Activated CD4-positive, alpha-beta T cell treated with anti-CD3 and anti-CD28 coated beads for 24 hours (primary cell): ENCODE measurements at places on chromosomes 6 and 20.

GRCh38 chr6:27970444-27970843 lies 13.4 kb downstream of the OR2B6 start:
- DNase-seq: no peak

DNA sequence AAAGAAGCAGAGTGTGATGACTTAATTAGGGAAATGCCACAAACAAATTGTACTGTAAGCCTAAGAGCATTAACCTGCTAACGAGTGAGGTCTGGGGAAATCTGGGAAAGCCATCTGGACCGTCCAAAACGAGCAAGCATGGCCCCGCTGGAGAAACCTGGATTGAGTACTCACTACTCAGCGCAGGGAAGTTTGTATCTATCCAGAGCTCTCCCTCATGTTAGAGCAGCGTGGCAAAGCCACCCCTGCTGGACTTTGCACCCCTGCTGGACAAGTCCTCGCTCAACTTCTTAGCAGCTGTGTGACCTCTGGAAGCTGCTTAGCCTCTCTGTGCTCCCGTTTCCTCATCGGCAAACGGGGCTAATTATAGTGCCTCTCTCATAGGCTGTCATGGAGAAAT lies 37.3 kb downstream of the PSMG4 start:
- no peak for DNase-seq

GRCh38 chr6:159941286-159942113 lies 27.4 kb upstream of the IGF2R start:
- no peak for DNase-seq

DNA sequence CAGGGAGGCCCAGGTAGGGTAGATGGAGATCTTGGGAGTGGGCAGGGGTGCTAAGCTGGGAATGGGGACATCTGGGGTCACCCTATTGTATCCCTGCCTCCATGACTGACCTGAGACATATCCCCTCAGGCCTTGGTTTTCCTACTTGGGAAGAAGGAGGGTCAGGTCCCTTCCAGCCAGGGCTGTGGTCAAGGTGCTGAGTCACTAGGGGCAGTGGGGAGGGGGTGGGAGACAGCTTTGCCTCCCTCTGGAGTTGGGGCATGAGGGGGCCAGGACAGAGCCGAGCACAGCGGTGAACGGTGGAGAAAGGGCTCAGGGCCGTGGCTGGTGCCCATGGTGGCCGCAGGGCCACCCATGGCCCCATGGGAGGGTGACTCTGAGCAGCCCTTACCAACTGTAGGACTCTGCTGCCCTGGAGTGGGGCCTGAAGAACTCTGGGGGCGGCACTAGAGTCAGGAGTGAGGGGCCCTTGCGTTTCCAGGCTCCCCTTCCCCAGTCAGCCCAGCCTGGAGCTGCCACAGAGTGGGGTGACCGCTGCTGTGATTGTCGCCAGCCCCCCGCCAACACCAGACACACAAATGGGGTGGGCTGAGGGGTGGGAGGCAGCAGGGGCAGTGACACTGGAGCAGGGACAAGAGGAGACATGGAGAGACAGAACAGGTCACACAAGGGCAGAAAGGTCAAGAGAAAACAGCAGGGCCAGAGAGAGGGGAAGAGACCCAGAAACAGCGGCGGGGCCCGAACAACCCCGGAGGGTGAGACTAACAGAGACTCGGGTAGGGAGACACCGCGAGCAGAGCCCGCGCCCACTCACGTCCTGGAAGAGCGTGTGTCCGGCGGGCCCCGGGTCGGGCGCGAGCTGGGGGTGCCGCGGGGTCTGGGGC lies 576 bp downstream of the NECAB3 start:
- no peak for DNase-seq

DNA sequence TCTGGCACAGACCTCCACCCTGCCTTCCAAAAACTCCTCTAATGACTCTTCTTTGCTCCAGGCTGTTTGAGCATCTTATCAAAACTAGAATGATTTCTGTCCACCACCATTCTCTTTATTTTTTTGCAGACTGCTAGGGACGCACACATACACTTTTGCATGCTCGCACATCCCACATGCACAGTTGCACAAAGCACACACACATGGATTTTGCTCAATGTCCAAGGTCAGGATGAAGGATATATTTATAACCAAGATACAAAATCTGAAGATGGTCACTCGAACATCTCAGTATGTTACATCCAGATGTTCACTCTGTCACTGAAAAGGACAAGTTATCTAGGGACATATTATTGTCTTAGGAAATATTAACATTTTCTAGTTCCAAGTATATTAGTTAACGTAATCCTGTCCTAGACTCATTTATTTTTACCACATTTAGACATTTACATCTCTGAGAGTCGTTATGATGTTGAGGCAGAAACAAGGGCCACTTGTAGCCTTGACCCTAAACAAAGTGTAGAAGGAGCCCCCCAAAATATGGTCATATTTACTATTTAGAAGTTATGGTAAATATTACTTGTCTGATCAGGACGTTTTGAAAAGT lies 3.4 kb upstream of the SIM1 start:
- no peak for DNase-seq

- DNase-seq: no peak
Measured at GRCh38 chr6:121771937-121772720, 336.7 kb downstream of the GJA1 start.

DNA sequence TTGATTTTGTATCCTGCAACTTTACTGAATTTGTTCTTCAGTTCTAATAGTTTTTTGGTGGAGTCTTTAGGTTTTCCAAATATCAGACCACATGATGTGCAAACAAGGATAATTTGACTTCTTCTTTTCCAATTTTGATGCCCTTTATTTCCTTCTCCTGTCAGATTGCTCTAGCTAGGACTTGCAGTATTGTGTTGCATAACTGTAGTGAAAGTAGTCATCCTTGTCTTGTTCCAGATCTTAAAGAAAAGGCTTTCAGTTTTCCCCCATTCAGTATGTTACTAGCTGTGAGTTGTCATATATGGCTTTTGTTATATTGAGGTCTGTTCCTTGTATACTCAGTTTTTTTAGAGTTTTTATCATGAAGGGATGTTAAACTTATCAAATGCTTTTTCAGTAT lies 4.6 kb downstream of the MICB start:
- DNase-seq: no peak

DNA sequence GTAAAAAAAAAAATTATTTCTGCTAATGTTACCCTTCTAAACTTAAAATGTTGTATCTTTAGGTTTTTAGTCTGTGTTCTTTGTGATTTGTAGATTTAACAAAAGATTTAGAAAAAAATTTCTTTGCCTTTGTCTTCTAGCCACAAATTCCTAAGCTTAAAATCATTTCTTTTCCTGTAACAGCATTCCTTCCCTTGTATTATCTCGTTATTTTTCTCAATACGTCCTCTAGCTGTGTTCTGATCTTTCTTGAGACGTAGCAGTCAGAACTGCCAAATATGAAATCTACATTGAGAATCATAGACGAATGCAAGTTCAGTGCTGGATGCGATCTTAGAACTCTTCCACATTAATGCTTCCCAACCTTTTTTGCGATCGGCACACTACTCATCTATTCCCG lies 283.1 kb downstream of the UTRN start:
- no peak for DNase-seq

DNA sequence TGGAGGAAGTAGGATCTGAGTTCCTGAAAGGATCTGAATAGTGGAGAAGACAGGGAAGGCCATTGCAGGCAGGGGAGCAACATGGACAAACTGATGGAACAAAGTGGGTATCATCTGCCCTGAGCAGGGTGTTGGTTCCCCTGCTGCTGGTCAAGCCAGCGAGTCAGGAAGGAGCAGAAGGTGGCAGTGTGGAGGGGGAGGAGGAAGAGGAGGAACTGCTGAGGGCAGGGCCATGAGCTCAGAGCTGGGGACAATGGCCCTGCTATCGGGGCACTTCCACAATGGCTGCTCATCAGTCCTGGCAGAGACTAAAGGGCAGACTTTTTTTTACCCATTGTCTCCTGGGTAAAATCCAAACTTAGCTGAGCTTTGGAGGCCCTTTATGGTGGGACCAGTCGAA lies 13.6 kb downstream of the CNBD2 start:
- no peak for DNase-seq

- no peak for DNase-seq
Measured at GRCh38 chr6:44353336-44353735, 10.9 kb downstream of the SPATS1 start.

DNA sequence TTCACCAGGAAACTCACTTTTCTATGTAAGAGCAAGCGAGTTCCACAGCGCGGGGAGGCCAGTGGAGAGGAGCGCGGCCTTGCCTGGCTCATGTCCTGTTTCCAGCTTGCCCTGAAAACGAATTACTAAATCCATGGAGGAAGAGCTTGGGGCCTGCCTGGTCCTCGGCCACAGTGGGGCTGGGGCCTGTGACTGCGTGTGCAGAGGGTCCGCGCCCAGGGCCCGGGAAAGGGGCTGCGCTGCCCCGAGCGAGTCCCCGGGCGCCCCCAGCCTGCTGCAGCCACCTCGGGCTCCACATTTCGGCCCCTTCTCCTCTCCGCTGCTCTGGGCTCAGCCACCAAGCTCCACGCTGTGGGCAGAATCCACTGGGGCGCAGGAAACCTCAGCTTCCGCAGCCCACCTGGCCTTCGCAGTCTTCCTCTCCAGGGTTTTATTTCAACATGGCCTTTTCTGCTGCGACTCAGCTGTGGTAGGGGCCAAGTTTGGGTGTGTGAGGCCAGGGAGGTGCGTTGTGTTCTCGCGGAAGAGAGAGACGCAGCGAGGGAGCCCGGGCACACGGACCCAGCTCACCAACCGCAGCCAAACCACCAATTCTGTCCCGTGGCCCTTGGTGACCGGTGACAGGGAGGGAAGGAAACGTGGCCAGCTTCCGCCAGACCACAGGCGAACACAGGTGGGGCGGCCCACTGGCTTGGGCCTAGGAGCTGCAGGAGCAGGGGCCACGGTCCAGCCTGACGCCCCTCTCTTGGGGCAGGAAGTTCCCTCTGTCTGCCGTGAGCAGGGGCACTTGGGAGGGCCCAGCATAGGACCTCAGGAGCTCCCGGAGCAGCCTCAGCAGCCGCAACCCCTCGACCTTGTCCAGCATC lies 211.4 kb downstream of the ERMARD start:
- DNase-seq: no peak

DNA sequence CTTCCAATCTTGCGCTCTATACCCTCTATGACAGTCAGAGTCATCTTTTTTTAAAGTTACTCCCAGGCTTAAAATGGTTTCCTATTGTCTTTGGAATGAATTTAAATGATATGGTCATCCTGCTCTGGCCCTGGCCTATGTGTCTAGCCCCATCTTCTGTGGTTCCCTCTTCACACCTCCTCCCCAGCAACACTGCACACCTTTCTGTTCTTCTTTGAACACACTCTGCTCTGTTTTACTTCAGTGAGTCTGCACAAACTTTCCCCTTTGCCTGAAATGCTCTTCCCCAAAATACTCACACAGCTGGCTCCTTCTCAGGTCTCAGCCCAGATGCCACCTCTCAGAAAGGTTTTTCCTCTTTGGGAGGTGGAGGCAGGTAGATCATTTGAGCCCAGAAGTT lies 132.7 kb downstream of the FYN start:
- no peak for DNase-seq

GRCh38 chr6:99066044-99066443 lies 118.3 kb upstream of the FBXL4 start:
- DNase-seq: no peak

DNA sequence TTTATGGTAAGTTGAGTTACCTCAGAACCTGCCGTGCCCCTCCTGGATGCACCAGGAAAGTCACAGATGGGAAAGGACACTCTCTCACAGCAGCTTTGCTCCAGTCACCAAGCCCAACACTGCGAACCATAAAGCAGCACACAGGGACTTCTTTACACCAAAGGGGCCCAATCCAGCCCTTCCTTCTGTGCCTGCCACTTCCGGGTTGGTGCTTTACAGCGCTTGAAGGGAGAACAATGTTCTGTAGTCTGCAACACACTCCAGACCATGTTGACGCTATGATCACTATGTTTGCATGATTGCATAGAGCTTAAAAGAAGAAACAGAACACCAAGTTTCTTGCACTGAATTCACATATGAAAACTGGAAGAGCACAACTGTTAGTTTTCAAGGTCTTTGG lies 57.1 kb downstream of the SERAC1 start:
- no peak for DNase-seq

DNA sequence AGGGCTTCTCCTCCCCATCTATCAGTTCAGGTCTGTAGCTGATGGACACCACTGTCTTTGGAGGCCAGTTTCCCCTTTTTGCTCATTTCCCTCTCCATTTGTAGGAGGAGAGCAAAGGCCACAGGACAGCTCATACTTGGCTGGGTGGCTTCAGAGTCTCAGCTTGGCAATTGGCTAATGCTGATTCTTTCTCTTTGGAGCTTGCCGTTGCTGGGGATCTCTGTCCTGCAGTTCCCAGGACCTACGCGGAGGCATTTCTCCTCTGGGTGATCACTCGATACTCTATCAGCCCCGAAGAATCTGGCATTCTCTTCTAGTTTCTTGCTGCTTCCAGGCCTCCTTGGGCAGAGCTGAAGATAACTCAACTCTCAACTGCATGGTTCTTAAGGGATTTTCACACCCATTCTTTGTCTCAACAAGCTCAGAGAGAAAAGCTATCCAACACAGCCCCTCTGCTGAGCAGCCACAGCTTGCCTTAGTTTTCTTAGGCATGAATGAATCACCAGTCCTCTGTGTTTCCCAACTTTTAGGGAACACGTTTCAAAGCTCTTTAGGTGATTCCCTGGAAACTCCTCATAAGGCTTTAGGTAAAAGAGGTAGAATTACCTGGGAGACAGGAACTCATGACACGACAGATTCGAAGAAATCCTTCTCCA lies 19.2 kb upstream of the SSR1 start:
- DNase-seq: no peak
